Activated T-cell treated with anti-CD3 and anti-CD28 coated beads, Interleukin-2, amount 50 U/mL, for 72 hours (primary cell): ENCODE measurements at places on chromosomes 13 and 19. TPM values are rescaled to one million over a fixed set of nuclear protein-coding genes. Genes with fewer than 3 reads are reported as not detected.

KLK2 gene
- total RNA-seq: 0.63 TPM

CYP2A7 gene
- not detected for total RNA-seq

ZNF726 gene
- total RNA-seq: 20.5 TPM

COLGALT1 gene
- 46.3 TPM for total RNA-seq

GRCh38 chr19:16945364-16945714 lies 56.5 kb downstream of the F2RL3 start:
- no peak for DNase-seq

DNA sequence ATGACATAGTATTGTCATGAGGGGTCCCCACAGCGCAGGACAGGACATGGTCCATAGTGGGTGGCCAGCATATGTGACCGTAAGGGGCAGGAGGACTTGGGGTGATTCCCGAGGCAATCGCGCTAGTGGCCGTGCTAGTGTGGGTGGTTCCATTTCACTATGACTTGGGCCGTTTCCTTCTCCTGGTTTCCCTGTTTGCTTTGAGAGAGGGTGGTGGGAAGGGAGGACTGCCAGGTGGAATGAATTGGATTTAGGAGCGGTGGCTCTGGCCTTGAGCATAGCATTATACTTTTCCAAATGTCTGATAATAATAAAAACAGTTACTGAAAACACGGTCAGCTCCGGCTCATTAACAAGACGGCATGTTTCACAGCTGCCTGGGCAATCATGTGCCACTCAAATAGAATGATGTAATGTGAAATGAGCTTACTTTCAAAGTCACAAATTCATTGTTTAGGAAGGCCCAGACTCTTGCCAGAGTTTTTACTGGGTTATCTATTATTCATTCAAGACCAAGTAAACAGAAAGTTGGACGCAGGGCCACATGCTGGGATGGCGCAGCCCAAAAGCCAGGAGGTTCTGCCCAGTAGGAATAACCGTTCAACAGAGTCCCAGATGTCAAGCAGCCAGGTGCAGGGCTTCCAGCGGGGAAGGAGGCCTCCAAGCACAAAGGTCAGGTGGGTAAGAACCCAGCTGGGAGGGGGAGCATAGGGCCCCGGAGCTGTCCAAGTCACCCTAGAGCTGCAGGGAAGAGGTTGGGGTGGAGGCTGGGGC lies 19.6 kb upstream of the SLC15A1 start:
- no peak for DNase-seq

DNA sequence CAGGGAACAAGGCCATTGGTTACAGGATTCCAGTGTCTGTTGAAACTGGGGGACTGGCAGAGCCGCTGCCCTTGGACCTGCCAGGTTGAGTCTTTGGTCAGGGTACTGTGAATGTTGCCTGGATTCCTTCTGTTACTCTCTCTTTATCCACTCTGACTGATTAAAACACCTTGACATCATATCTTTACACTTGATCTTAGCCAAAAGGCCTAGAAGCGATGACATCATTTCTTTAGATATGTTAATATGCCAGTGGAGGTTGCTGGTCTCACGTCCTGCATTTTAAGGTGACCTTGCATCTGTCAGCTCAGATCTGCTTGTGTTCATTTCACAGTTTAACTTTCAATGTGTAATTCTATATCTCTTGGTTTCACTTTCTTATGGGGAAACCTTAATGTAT lies 9.2 kb downstream of the GPATCH1 start:
- DNase-seq: no peak

DNA sequence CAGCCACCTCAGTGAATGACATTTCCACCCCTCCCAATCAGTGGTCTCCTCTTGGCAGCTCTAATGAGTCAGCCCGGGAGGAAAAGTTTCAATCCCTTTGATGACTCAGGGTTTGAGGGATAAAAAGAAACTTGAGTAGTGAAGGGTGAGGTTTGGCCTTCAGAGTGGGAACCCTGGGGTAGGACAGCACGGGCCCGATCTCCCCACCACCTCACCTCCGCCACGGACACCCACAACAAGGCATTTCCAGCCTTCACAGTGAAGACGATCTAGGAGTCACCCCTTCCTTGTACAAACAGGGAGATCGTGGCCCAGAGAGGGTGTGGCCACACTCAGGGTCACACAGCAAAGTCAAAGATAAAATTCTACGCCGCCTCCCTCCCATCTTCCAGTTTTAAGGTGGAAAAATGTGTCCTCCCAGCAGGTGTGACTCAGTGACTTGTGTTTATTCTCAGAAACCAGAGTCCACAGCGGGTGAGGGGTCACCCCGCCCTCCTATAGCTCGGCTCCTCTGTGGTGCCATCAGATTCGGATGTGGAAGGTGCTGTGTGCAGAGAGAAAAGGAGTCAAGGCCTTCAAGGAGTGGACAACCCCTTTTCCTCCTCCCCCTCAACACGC lies 12.3 kb downstream of the CIB3 start:
- DNase-seq: peak; percentile 74

GRCh38 chr19:50322234-50322633 lies 6.9 kb downstream of the KCNC3 start:
- DNase-seq: no peak
